ENCODE measurements at places on chromosomes 5 and 9.
A peak's percentile ranks its signal among the peaks of the same experiment; 100 is the strongest.

- no peak for DNase-seq
Observed at GRCh38 chr9:74496819-74497747, at the start of gene RORB. Gene RORB (plus strand): TSS chr9:74497335. CDS start chr9:74497977, 642 bp downstream.

DNA sequence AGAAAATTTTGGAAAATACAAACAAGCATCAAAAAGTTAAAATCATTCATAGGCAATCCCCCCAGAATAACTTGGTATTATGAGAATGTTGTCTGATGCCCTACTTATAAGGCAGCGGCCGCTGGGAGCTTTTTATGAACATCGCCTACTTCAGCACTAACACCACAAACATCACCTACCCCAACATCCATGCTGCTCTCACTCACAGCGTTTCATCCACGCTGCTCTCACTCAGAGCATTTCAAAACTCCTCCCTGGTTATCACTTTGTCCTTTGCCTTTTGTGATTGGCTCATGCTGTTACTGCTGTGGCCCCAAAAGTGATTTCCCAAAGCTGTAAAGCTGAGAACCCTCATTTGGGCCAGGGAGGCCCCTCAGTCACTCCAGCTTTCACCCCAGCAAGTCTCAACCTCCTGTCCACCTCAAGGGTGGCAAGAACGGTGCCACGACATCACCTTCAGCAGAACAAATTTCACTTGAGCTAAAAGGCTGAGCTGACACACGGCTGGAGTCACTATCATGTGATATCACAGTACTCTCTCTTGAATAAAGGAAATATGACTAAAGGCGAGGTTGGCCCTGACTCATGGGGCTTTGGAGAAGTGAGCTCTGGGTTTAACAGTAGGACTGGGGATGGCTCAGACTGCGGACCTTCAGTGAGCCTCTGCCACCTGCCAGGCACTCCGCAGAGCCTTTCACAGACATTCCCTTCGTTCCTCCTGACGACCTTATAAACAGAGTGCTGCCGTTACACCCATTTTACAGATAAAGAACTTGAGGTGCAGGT, 25.2 kb downstream of the SHC3 start:
- no peak for DNase-seq

GRCh38 chr5:126641387-126641786, 40.6 kb downstream of the PHAX start:
- no peak for DNase-seq

DNA sequence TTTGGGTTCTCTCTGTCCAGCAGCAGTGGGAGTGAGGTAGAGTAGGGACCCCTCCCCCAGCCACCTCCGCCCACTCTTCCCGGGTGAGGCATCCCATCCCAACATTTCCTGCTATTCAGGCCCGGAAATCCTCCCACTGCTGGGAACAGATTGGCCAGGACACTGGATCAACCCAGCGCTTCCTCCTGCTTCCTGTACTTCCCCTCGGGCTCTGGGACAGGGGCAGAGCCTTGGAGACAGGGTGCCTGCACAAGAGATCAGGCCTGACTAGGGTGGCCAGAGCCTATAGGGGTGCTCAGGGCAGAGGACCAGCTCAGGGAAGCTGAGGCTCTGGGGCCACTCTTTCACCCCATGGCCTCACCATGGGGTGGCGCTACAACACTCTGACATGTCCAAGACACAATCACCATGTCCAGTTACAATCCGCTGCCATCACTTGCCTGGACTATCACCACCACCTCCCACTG, 14.5 kb downstream of the SH2D3C start:
- DNase-seq: no peak

GRCh38 chr5:134458234-134459009, 46.7 kb upstream of the CDKN2AIPNL start:
- DNase-seq: no peak

- DNase-seq: no peak
Observed at GRCh38 chr9:102950346-102950745, 44.8 kb upstream of the CYLC2 start.

- DNase-seq: no peak
Observed at GRCh38 chr5:169711551-169712225, 74.6 kb downstream of the DOCK2 start.

- no peak for DNase-seq
Observed at GRCh38 chr9:112629671-112630485, 88.0 kb downstream of the INIP start.

DNA sequence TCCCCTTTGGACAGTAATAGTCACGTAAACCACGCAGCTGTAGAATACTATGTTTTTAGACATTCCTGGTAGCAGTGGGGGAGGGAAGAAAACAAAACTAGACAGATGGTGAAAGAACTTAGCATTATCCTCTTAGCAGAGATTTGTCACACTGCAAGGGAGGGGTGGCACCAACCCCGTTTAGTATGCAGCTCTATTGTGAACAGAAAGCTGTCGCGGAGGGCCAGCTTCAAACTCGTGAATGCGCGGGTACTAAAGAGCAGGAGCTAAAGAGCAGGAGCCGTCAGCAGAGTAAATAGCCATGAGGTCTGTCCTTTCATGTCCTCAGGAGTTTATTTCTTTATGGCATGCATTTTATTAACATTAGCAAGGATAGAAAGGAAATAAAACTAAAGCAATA, 141.9 kb upstream of the SLC12A2 start:
- DNase-seq: no peak

- no peak for DNase-seq
Observed at GRCh38 chr5:133612249-133612860, at the start of gene FSTL4. Gene FSTL4 (minus strand): TSS chr5:133612541.

GRCh38 chr9:88754886-88755285, 219.9 kb downstream of the NXNL2 start:
- no peak for DNase-seq

GRCh38 chr9:20592673-20593072, 29.6 kb downstream of the MLLT3 start:
- DNase-seq: no peak

GRCh38 chr9:133532937-133533668, 1.4 kb upstream of the ADAMTSL2 start:
- DNase-seq: peak; percentile 19

DNA sequence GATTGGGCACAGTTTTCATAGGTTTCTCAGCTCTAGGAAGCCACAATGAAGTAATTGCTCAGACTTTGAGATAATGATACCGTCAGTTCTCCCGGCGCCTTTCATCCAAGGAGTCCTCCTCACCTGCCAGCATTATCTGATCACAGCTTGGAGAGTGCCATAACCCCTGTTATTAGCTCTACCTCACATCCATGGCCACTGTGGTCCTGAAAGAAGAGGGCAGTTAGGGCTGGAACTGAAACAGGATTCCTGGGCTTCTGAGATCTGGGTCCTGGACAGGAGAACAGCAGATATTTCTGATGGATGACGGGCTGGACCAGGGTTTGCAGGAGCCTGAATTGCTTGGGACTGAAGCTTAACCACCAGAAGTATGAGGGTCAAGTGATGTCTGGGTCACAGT, 13.5 kb downstream of the RGS3 start:
- no peak for DNase-seq

- DNase-seq: no peak
Observed at GRCh38 chr9:18906656-18907395, 126.2 kb downstream of the SAXO1 start.

- no peak for DNase-seq
Observed at GRCh38 chr5:65812648-65813047, 90.6 kb downstream of the NLN start.

DNA sequence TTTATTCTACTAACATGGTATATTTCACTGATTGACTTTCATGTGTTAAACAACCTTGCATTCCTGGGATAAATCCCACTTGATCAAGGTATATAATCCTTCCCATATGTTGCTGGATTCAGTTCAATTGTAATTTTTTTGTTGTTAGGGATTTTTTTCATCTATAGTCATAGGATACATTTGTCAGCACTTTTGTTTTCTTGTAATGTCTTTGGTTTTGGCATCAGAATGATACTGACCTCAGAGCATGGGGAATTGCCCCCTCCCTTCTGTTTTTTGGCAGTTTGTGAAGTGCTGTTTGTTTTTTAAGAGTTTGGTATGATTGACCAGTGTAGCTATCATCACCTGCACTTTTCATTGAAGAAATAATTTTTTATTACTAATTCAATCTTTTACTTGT, 176.8 kb upstream of the RASEF start:
- no peak for DNase-seq

GRCh38 chr5:43019614-43020398, 20.3 kb downstream of the ANXA2R start:
- DNase-seq: peak; percentile 79

GRCh38 chr9:85543196-85543595, 198.6 kb downstream of the AGTPBP1 start:
- no peak for DNase-seq

DNA sequence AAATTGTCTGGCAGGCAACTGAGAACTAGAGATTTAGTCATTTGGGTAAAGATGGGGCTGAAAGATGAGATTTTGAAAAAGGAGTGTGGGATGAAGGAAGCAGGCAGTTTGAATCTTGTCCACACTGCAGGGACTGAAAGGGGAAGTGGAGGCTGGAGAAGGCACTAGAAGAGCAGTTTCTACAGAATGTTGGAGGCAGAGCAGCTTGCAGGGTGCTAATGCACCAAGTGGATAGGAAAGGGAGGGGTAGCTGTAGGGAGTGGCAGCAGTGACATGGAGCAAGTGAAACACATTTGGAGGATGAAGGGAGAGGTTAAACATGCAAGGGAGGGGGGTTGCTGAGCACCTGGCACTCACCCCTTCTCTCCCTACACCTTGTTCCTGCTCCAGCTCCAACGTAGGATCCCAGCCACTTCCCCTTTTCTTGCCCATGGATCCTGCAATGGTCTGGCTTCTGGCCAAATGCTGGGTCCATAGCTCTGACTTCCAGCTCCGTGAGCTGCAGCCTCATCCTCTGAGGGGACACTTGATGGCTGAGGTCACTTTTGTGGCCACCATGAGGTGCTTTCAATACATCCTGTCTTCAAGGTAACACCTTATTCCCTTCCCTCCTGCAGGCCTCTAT, 30.0 kb upstream of the FGD3 start:
- no peak for DNase-seq

DNA sequence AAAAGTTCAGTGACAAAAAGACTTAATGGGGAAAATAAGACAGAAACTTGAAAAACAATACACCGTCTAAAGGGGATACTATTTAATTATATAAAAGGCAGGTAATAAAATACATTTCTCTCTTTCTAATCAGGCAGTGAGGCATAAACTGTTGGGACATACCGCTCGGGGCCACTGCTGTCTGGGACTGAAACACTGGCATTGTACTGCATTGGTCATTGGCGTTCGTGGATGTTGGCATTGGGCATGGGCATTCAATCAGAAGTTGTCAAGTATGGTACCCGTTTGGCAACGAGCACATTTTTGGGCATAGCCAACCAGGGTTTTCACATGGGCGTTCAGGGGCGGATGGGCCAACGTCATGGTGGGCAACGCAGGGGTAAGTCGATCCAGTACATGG, 4.7 kb downstream of the HNRNPK start:
- no peak for DNase-seq

DNA sequence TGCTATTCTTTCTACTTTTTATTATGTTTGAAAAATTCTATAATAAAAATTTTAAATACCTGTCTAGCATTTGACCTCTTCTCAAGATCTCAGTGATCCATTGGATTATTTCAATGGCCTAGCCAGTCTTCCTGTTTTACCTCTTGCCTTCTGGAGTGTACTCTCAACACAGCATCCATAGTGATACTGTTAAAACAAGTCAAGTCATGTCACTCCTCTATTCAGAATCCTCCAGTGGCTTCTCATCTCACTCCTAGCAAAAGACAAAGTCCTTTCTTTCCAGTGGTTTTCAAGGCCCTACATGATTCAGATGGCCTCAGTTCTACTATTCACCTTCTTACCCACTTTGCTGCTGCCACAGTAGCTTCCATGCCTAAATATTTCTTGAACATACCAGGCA, 1.8 kb downstream of the MARVELD2 start:
- no peak for DNase-seq

DNA sequence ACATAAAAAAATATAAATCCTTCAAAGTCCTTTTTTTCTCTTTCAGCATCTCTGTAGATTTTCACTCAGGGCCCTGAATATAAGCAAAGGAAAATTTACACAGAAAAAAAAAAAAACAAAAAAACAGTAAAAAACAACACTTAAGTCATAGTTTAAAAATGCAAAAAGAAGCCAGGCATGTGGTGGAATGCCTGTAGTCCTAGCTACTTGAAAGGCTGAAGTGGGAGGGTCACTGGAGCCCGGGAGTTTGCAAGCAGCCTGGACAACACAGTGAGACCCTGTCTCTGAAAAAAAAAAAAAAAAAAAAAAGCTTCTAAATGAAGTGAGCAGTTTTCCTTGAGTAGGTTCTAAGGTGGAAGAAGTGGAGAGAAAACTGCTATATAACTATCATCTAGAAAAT, 55.0 kb upstream of the BNC2 start:
- no peak for DNase-seq

GRCh38 chr5:108122702-108123101, 259.2 kb downstream of the FBXL17 start:
- no peak for DNase-seq

DNA sequence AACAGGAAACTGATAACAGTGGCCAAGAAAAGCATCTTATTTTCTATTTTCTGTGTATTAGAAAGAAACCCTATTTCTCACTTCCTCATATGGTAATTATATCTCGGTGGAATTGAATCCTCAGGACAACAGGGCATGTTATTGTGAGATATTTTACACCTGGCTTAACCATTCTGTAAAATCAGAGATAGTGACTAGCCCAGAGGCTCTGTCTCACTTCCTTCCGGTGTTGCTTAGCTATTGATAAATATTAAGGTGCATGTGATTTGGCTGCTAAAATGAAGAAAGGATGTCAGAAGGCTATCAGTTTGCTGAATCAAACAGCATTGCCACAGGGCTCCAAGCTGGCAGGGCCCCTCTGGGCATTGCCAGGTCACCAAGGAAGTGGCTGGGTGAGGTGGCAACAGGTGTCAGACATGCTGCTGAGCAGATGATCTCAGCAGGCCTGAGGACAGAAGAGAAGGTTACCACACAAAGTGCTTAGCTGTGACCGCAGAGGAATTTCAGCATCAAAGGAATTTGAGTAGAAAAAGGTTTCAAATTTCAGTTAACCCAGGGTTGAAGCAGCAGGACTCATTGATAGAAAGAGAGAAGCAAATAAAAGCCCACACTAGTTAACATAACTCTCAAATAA, 330.7 kb downstream of the PDE4D start:
- DNase-seq: no peak

- no peak for DNase-seq
Observed at GRCh38 chr9:75378036-75378435, 289.7 kb downstream of the OSTF1 start.

DNA sequence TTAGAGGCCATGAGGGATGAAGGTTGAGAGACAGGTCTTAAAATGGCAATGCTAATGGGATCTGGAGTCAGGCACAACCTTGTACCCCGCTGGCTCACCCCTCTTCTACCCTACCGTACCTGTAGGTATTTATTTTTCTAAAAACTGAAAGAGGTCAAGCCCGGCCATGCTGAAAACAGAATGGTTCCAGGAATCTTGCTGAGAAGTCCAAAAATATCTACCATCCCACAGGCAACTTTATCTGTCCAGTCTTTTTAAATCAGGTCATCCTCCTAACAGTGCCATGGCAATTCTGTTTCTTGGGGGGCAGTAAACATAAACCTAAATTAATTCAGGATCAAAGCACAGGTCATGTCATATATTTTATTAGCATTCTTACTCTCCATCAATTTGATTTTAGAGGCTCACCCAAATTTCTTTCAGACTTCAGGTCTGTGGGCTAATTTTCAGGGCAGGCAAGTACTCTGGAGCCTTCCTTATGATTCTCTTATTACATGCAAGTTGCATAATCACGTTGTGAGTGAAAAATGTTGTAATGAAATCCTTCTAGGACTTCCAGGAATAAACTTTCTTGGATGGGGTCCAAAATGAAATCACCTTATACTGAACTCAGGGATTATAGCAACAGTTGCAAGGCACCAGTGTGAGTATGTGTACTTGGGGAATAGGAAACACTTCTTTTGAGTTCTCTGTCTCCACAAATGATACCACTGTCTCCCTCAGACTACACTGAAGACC, 102.7 kb upstream of the NREP start:
- no peak for DNase-seq

- DNase-seq: no peak
Observed at GRCh38 chr9:83119873-83120272, 56.9 kb upstream of the RASEF start.

Measured in T-helper 22 cell (primary cell).